ENCODE measurements at places on chromosomes 6 and 20.

DNA sequence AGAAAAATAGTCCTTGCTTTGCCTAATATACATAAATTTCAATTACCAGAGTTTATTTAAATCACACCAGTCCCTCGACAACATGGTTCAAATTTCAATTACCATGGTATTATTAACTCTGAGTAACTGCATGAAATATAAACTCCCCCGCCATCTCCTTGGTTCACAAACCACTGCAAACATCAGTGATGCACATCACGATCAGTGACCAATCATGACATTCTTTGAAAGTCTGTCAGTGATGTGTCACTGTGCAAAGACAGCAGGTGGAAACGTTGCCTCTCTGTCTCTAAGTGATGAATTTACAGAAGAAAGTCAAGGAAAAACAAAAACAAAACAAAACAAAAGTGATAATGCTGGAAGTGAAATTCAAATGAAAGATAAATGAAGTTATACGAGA, 86.7 kb downstream of the TASP1 start:
- no peak for DNase-seq

GRCh38 chr6:31652925-31653724, 664 bp upstream of the BAG6 start:
- DNase-seq, result no peak

DNA sequence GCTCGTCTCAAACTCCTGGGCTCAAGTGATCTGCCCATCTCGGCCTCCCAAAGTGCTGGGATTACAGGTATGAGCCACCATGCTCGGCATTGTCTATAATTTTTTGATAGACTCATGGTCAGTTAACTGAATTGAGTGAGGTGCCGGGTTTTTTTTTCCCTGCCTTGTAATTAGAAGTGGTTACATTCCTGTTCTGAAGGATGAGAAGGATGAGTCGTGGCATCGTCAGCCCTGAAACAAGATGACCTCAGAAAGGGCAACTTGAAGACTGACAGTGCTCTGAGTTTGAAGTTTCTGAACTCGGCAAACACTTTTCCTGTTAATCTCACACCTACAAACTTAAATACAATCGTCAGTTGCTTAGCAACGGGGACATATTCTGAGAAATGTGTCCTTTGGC, 158.7 kb upstream of the PDE10A start:
- DNase-seq, result no peak

GRCh38 chr6:37019065-37019450, 13.6 kb downstream of the FGD2 start:
- DNase-seq, result no peak

GRCh38 chr20:63268671-63269439, 3.8 kb upstream of the ARFGAP1 start:
- no peak for DNase-seq

Data from AG04449 (cell line).